Central memory CD8-positive, alpha-beta T cell (primary cell): ENCODE measurements at places on chromosomes 6 and 20.
A peak's percentile ranks its signal among the peaks of the same experiment; 100 is the strongest.

DNA sequence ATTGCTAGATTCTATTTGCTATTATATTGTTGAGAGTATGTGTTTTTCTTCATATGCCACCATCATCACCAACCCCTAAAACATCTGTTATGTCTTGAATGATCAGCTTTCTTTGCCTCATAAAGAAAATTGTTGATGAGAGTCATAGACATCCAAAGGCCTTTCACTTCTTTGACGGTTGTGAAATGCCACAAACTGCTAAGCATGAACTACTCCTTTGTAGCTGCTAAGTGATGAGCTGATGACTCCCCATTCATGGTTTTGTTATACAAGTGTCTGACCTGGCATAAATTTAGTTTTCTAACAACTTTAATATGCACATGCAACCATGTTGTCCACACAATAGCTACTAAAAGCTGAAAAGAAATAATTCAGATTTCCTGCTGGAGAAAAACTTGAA lies 684 bp upstream of the MED23 start:
- H3K27me3 ChIP-seq: no peaks in the 10 kb centered on the region
- H3K36me3 ChIP-seq: peaks cover 17% of the 10 kb centered on the region
- DNase-seq: no peak
- peak overlapping the region; percentile 100 for H3K27ac ChIP-seq

GRCh38 chr20:44664131-44664530 lies 12.6 kb upstream of the ADA start:
- no peak for DNase-seq
- no peak overlapping the region for H3K27ac ChIP-seq
- H3K36me3 ChIP-seq: peaks cover 19% of the 10 kb centered on the region
- H3K4me1 ChIP-seq: peaks cover 25% of the 10 kb centered on the region

DNA sequence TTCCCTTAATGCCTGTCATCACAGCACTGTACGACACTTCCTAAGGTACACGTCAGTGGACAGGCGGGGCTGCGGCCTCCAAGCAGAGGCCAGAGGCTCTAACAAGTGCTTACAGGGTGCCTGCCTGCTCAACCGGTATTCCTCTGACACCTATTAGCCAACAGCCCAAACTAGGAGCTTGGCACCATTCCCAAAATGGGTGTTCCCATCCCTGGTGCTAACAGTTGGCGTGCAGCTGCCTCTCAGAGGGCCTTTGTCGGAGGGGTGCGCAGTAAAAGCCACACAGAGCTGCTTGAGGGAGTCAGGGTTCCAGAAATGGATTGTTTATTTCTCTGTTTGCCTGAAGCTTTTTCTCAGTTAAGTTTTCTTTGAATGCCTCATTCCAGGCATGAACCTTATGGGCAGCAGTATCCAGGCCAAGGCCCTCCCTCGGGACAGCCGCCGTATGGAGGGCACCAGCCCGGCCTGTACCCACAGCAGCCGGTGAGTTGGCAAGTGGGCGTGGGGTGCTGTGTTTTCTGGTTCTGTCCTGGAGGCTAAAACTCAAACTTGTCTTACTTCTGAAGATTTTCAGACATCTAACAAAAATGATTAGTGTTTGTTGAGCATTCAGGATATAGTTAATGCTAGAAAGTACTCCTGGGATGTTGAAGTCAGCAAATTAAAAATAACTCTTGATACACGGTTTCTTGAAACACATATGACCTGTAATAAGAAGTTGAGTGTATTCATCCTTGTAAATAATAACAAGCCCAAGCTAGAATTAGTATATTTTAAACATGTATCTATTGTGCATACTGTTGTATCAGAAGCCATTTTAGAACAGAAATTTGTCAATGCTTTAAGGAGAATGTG lies 124.7 kb downstream of the TMEM242 start:
- H3K27me3 ChIP-seq: no peaks in the 10 kb centered on the region
- peaks cover 8% of the 10 kb centered on the region for H3K4me1 ChIP-seq
- H3K36me3 ChIP-seq: peaks cover 37% of the 10 kb centered on the region
- H3K4me3 ChIP-seq: no peak overlapping the region
- no peak overlapping the region for H3K27ac ChIP-seq

- H3K27ac ChIP-seq: no peak overlapping the region
- DNase-seq: no peak
- no peaks in the 10 kb centered on the region for H3K27me3 ChIP-seq
Observed at GRCh38 chr6:23601811-23602345, 524.1 kb upstream of the NRSN1 start.

DNA sequence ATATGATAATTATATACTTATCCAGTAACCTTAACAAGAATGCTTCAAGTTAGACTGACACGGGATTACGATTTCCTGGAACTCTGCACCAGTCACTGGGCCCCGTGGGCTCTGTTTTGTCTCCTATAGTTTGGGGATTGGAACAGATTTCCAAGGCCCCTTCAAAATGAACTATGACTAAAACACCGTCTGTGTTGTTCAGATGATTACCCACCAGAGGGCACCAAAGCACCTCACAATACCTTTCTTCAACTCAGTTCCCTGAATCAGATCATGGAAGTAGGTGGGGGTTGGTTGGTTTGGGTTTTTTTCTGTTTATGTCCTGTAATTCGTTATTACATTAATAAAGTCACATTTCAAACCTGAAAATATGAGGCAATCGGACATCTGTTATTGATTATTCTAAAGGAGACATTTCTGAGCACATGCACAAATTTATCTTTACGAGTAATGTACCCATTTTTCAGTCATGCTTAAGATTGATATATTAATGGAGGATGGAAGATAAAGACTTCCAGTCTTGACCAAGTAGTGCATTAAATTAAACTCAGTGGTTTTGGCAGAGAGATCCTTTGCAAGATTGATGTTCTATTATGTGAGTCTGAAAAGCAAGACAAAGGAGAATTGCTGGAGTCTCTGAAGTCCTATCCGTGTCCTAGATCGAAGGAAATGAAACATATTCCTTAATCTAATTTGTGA lies 112.0 kb upstream of the COL21A1 start:
- H3K36me3 ChIP-seq: peaks cover 2% of the 10 kb centered on the region
- H3K27me3 ChIP-seq: no peaks in the 10 kb centered on the region
- H3K27ac ChIP-seq: no peak overlapping the region
- H3K4me3 ChIP-seq: no peak overlapping the region
- no peaks in the 10 kb centered on the region for H3K4me1 ChIP-seq

GRCh38 chr6:162292915-162293314 lies 434.7 kb downstream of the PRKN start:
- no peak for DNase-seq
- no peak overlapping the region for H3K4me3 ChIP-seq
- peaks cover 2% of the 10 kb centered on the region for H3K36me3 ChIP-seq
- no peak overlapping the region for H3K27ac ChIP-seq
- H3K4me1 ChIP-seq: no peaks in the 10 kb centered on the region

DNA sequence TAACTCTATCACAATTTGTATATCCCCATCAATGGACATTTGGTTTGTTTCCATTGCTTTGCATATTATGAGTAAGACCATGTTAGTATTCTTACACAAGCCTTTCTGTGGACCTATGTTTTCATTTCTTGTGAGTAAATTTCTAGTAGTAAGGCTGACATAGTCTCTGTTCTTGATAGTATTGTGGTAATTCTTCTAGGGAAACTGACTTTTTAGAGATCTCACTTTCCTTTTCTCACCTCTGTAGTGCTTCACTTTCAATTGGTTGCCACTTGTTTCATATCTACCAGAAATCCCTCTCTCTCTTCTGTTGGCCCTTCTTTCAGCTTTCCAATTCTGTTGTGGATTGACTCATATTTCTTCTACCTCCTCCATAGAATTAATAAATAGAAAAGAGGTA lies 8.5 kb downstream of the ISM1 start:
- H3K27ac ChIP-seq: no peak overlapping the region
- DNase-seq: no peak
- H3K27me3 ChIP-seq: peaks cover 5% of the 10 kb centered on the region
- peaks cover 19% of the 10 kb centered on the region for H3K4me1 ChIP-seq
- H3K36me3 ChIP-seq: peaks cover 5% of the 10 kb centered on the region

GRCh38 chr6:129638686-129639085 lies 71.3 kb downstream of the ARHGAP18 start:
- H3K27ac ChIP-seq: no peak overlapping the region
- H3K4me3 ChIP-seq: no peak overlapping the region
- peaks cover 11% of the 10 kb centered on the region for H3K36me3 ChIP-seq
- no peaks in the 10 kb centered on the region for H3K27me3 ChIP-seq
- no peaks in the 10 kb centered on the region for H3K4me1 ChIP-seq
- DNase-seq: no peak

DNA sequence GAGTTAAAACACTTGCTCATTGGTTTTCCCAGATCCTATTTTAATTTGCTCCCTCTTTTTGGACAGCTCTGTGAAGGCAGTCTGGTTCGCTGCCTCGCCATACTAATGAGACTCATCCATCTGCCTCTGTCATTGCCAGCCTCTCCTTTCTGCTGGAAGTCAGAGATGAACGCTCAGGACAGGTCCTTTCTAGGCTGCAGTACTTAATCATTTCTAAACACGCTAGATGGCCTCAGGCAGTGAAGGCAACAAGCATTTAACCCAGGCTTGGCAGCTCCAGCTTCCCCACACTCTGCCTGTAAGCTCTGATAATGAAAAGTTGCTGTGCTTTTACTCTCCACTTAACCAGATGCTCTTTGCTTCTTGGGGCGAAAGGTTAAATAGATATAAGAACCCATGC lies 286.7 kb upstream of the POU3F2 start:
- H3K27me3 ChIP-seq: no peaks in the 10 kb centered on the region
- H3K27ac ChIP-seq: no peak overlapping the region
- no peaks in the 10 kb centered on the region for H3K4me1 ChIP-seq
- H3K36me3 ChIP-seq: no peaks in the 10 kb centered on the region
- DNase-seq: no peak
- H3K4me3 ChIP-seq: no peak overlapping the region

- no peak overlapping the region for H3K27ac ChIP-seq
- H3K27me3 ChIP-seq: no peaks in the 10 kb centered on the region
- DNase-seq: no peak
- H3K36me3 ChIP-seq: no peaks in the 10 kb centered on the region
- no peaks in the 10 kb centered on the region for H3K4me1 ChIP-seq
- no peak overlapping the region for H3K4me3 ChIP-seq
Observed at GRCh38 chr20:22274330-22274729, 310.0 kb downstream of the FOXA2 start.

DNA sequence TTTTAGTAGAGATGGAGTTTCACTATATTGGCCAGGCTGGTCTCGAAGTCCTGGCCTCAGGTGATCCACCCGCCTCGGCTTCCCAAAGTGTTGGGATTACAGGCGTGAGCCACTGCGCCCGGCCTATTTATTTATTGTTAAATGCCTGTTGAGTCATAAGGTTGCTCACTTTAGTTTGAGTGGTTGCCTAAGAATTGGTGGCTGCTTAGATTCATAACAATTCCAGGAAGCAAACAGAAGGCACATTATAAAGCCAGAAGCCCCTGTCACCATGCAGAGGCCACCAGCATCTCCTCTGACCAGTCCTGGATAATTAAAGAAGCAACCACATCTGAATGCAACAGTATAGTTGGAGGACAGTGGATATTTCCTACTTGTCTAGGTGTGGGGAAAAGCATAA lies 24.0 kb upstream of the ARMH2 start:
- peaks cover 23% of the 10 kb centered on the region for H3K4me1 ChIP-seq
- no peak for DNase-seq
- H3K27me3 ChIP-seq: no peaks in the 10 kb centered on the region
- H3K36me3 ChIP-seq: peaks cover 89% of the 10 kb centered on the region
- no peak overlapping the region for H3K4me3 ChIP-seq

DNA sequence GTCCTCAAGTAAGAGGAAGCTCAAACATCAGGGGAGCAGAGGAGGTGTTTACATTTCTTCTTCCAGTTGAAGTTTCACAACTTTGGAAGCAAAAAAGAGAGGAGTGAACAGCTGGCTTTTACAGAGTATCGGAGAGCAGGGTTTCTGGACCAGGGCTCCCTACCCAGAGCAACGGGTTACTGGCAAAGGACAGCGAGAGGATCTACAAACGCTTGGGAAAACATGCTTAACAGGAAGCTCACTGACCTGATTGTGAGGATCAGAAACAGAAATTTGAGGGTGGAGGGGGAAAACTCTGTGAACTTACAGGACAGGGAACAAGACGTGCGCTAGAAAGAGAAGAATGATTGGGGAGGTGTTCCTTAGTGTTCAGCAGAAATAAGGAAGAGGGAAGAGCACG lies 85.7 kb upstream of the TAB2 start:
- no peak for DNase-seq
- no peaks in the 10 kb centered on the region for H3K27me3 ChIP-seq
- H3K4me3 ChIP-seq: peak overlapping the region; percentile 5
- peaks cover 35% of the 10 kb centered on the region for H3K4me1 ChIP-seq
- H3K27ac ChIP-seq: no peak overlapping the region
- H3K36me3 ChIP-seq: peaks cover 3% of the 10 kb centered on the region

GRCh38 chr6:111764238-111765175 lies 108.7 kb downstream of the FYN start:
- peak overlapping the region; percentile 91 for H3K4me3 ChIP-seq
- H3K36me3 ChIP-seq: peaks cover 48% of the 10 kb centered on the region
- peak; percentile 74 for DNase-seq
- peaks cover 100% of the 10 kb centered on the region for H3K4me1 ChIP-seq
- no peaks in the 10 kb centered on the region for H3K27me3 ChIP-seq
- peak overlapping the region; percentile 100 for H3K27ac ChIP-seq

GRCh38 chr6:167568407-167569024 lies 243.6 kb downstream of the TTLL2 start:
- H3K27ac ChIP-seq: no peak overlapping the region
- peaks cover 26% of the 10 kb centered on the region for H3K27me3 ChIP-seq
- H3K4me1 ChIP-seq: no peaks in the 10 kb centered on the region

- no peak overlapping the region for H3K4me3 ChIP-seq
- H3K4me1 ChIP-seq: no peaks in the 10 kb centered on the region
- no peak for DNase-seq
- H3K27ac ChIP-seq: no peak overlapping the region
Observed at GRCh38 chr6:95819939-95820338, 195.8 kb upstream of the FUT9 start.

DNA sequence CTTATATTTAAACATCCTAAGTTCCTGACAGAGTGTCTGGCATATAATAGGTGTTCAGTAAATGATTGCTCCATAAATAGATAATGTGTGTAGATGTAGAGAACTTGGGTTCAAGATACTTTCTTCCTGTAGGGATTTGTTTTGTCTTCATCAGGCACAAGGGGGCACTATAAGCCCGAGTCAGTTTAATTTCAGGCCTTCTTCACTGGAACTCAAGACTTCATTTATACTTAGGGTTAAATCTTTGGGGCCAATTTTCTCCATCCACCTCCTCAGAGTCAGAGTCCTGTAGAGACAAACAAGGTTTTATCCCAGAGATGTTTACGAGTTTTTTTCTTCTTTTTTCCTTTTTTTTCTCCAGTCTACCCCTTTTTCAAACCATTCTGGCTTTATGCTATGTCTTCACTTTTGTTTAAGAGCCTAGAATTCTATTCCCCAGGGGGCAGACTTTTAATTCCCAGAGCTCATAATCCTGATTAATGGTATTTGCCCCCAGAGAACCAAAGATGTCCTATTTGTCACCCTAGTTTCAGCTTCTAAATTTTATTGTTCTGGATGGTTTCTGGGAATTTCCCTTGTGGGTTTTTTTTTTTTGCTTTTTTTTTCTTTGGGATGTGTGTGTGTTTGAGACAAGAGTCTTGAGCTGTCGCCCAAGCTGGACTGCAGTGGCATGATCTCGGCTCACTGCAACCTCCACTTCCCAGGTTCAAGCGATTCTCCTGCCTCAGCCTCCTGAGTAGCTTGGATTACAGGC lies 88.4 kb downstream of the HFE start:
- no peak for DNase-seq
- no peak overlapping the region for H3K4me3 ChIP-seq
- peaks cover 29% of the 10 kb centered on the region for H3K4me1 ChIP-seq
- H3K36me3 ChIP-seq: peaks cover 25% of the 10 kb centered on the region
- H3K27ac ChIP-seq: peak overlapping the region; percentile 61
